ENCODE measurements at places on chromosomes 5 and 9.

GRCh38 chr5:148976569-148977381, 86.1 kb downstream of the SH3TC2 start:
- no peak for DNase-seq

DNA sequence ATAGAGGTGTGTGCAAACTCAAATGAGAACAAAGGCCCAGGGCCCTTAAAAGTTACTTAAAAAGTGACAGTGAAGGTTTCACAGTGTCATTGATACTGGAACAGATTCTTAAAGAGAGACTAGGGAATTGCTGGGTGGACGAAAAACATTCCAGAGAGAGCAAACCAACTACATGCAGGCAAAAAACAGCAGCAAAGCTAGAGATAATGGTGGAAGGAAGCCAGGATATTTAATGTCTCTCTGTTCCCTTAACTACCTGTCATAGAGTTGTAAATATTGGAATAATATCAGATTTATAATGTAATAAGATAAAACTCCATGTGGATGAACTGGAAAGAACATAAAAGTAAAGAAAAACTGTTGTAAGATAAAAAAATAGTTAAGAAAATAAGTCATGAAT, 508.6 kb downstream of the TAF11L14 start:
- no peak for DNase-seq

GRCh38 chr5:41722359-41722950, 147.8 kb downstream of the OXCT1 start:
- peak; percentile 46 for DNase-seq

DNA sequence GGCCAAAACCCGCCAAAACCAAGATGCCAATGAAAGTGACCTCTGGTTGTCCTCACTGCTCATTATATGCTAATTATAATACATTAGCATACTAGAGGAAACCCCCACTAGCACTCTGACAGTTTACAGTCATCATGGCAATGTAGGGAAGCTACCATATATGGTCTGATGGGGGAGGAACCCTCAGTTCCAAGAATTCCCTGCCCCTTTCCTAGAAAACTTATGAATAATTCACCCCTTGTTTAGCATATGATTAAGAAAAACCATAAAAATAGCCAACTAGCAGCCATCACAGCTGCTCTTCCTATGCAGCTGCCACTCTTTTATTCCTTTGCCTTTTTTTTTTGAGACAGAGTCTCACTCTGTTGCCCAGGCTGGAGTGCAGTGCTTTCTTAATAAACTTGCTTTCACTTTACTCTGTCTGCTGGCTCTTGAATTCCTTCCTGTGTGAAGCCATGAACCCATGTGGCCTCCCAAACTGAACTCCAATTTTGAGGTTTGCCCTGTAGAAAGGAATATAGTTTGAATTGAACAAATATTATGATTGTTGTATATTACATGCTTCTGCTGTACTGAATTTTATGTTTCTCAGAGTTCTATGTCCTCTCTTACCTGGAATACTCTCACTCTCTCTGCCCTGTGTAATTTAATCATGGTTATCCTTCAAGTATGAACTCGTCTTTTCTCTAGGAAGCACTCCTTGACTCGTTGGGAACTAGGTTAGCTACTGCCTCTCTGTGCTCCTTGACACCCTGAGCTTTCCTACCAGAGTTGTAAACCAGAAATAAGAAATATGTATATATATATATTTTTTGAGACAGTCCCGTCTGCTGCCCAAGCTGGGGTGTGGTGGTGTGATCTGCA, 59.8 kb downstream of the KIAA1958 start:
- DNase-seq, result no peak

GRCh38 chr5:56812110-56812509, 3.2 kb upstream of the MAP3K1 start:
- no peak for DNase-seq

GRCh38 chr9:113589407-113589806, 125.9 kb downstream of the RGS3 start:
- no peak for DNase-seq

GRCh38 chr9:79131246-79131774, 440.5 kb upstream of the TLE4 start:
- DNase-seq, result no peak

GRCh38 chr5:110900829-110901228, 162.0 kb downstream of the SLC25A46 start:
- no peak for DNase-seq

- no peak for DNase-seq
These were observed 30.8 kb upstream of the ACOT12 start for GRCh38 chr5:81424728-81425127.

- no peak for DNase-seq
These were observed 47.2 kb downstream of the SGTB start for GRCh38 chr5:65674749-65675148.

GRCh38 chr5:17381932-17382331, 116.1 kb upstream of the TAF11L2 start:
- DNase-seq, result no peak

DNA sequence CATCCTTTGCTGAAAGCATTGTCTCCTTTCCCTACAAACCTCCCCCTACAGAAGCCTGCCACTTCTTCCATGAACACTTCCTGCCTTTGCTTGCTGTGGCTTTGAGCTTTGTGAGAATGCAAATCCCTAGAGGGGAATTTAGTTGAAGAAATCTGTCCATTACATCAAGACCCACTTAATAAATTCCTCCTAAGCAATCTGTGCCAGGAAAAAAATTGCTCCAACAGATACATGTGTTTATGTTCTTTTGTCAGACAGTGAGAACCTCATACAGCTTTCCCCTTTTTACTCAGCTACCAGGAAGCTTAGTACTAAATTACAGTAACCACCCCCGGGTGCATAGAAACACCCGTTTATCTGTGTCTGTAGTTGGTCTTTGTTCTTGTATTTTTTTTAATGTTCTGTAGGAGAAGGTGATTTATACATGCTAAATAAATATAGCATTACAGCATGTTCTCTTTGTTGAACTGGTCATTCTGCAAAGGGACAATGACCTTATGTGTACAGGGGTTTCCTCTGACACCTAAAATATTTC, 43.9 kb downstream of the SH3TC2 start:
- DNase-seq, result peak; percentile 81

DNA sequence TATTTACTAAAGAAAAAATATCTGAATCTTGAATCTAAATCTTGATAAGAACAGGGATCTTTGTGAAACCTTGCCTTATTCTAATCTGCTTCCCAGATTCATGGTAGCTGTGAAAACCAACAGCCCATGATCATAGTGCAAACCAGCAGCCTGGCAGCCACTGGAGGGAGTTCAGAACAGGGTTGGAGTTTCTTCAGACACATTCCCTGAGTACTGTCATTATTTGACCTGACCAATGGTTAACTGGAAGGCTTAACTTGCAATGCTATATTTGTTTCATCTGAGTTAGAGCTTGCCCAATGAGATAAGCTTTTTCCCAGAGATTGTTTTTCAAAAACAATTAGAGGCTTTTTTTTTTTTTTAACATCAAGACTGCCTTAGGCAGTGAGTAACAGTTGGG, 47.8 kb downstream of the LOX start:
- DNase-seq, result no peak

DNA sequence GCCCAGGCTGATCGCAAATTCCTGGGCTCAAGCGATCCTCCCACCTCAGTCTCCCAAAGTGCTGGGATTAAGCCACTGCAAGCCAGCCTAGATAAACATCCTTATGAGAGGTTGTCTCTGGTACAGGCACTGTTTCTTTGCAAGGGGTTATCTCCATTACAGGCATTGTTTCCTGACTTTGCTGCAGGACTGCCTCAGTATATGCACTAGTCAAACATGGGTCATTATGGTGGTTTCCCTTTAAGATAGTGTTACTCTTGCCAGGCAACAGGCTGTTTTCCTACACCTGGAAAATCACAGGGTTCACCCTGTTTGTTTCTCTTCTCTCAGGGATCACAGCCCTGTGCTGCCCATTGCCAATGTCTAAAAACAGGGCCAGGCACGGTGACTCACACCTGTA, 7.8 kb upstream of the CLTB start:
- DNase-seq, result no peak

- no peak for DNase-seq
These were observed 182.7 kb upstream of the PPP1R26 start for GRCh38 chr9:135296735-135297455.

- no peak for DNase-seq
These were observed 29.3 kb upstream of the SPDL1 start for GRCh38 chr5:169554251-169554650.

GRCh38 chr9:98964911-98965336, 21.2 kb downstream of the COL15A1 start:
- DNase-seq, result no peak

DNA sequence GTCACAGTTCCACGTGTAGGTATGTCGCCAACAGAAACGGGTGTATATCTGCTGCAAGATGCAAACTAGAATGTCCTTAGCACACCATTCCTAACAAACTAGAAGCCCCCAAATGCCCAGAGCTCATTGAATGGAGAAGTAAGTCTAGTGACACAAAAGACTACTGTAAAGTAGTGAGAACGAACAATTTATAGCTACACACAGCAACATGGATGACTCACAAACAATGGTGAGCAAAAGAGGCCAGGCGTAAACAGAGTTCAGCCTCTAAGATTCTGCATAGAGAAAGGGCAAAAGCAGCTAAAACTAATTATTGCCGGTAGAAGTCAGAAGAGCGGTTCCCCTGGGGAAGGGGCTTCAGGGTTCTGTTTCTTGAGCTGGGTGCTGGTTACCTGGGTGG, 74.7 kb downstream of the AMBP start:
- DNase-seq, result no peak

DNA sequence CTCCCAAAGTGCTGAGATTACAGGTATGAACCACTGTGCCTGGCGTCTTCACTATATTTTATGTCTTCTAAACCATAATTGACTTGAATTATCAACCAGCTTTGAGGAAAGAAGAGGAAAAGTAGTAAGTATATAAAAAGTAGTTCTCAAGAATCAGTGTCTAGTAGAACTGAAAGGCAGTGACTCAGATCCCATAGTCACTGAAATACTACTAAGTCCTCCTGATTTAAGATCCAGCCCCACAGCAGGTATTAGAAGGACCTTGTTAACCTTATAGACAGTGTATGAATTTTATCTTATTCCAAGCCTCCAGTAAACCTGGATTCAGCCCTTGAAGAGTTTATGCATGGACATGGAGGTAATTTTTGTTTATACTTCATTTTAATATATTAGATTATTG, 31.5 kb downstream of the LNPEP start:
- no peak for DNase-seq

DNA sequence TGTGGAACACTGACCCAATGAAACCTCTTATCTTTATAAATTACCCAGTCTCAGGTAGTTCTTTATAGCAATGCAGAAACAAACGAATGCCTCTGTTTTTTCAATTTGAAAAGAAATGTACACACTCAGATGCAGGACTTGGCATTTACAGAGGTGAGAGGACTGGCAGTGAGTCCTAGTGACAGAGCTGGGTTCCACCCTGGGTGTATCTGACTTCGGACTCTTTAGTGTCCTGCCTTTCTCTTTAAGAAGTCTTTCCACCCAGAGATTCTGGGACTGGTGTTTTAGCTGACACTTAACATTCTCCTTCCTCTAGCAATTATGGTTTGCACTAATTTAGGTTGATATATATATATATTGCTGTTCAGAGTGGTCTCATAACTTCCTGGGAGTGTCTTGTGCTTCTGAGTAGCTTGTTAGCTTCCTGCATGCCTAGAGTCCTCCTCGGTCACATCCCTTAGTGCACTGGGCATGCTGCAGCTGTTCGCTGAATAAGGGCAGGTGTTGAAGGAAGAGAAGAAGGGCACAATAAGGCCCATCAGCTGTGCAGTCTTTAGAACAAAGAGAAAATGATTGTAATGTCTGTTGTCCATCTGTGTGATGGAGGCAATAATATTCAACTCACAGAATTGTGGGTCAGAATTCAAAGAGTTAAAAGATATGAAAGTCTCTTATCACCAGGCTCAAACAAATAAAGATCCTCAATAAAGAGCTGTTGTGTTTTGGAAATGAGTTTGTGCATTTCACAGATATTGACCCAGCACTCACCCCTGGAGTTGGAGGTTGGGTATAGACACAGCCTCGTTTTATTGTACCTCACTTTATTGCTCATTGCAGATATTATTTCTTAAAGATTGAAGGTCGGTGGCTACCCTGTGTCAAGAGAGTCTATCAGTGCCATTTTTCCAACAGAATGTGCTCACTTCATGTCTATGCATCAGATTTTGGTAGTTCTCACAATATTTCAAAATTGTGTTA, 187.1 kb downstream of the TRIM32 start:
- DNase-seq, result no peak

DNA sequence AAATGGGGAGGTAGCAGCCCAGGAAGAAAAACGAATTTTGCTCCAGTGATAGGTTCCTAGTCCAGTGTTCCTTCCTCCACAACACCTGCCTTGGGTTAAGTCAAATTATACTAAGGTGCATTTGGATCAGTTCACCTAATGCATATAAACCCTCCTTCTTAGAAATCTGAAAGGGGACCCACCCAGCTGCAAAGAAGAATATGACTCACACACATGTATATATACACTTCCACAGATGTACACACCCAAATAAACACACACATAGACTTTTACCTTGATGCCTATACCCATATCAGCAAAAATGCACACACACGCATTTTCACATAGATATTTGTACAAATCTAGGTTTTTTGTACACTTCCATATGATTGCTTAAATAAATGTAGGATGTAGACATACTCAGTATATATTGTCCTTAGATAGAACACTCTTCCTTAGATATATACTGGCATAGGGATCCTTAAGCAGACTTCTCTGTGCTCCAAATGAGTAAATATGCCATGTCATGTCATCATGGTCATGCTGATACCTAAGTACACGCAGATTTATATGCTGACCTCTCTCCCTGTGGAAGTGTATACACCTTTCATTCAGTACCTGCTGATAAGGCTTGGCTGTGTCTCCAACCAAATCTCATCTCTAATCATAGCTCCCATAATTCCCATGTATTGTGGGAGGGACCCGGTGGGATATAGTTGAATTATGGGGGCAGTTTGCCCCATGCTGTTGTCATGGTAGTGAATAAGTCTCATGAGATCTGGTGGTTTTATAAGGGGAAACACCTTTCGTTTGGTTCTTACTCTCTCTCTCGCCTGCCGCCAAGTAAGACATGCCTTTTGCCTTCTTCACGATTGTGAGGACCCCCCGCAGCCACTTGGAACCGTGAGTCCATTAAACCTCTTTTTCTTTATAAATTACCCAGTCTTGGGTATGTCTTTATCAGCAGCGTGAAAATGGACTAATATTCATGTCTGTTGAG, 10.2 kb downstream of the ADRB2 start:
- no peak for DNase-seq

DNA sequence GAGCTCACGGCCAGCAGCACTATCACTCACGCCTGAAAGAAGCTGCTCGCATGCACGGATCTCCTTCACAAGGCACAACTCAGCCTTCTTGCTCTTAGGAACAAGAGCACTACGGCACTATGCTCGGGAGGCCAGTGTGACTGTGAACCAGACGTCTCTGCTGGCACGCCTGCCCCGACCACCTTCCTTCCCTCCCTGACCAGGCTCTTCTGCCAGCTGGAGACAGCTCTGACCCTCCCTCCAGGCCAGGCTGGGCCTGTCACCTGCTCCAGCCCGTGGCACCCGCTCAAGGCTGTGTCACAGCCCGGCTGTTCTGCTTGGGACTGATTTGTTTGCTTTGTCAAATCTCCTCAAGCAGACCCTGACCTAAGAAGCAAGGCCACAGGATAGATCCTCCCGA, 7.0 kb downstream of the TBC1D9B start:
- DNase-seq, result no peak
